ENCODE measurements at places on chromosomes 4 and X.

GRCh38 chrX:57516491-57516890 lies 75.3 kb upstream of the ZXDB start:
- no peak for DNase-seq

DNA sequence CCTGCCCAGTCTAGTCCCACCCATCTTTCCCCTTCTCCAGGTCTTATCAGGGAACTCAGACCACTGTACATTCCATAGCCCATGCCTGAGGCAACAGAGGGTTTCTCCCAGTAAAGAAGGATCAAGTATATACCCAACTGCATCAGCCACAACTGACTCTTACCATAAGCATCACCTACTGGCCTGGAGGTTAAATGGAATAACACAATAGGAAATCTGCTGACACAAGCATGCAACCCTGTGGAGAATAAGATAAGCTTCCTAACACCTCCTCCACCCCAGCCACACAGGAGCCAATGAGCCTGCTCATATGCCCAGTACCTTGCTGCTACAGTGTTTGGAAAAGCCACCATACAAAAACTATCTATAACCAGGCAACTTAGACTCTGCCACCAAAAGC lies 34.6 kb upstream of the PLK4 start:
- no peak for DNase-seq

DNA sequence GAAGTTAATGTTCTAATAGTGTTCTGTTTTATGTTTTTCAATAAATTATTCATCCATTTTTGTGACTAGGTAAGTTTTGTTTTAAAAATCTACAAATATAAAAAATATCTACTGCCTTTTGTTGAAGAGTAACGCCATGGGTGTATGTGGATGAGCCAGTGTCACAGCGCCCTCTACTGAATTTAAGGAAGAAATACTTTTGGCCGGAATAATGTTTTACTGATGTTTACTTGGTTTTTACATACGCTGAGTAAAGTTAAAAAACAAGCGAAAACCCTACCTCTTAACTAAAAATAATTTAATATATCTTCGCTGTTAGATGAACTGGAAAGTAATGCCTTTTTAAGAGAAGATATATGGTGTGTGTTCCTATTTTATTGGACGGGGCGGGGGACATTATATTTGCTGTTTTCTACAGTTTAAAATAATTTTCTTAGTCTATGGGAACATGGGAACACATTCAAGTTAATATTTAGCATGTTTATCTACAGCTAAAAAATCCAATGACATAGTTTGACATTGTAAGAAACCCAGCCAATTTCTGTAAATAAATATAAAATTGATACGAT lies 86.1 kb downstream of the CPE start:
- DNase-seq: no peak

DNA sequence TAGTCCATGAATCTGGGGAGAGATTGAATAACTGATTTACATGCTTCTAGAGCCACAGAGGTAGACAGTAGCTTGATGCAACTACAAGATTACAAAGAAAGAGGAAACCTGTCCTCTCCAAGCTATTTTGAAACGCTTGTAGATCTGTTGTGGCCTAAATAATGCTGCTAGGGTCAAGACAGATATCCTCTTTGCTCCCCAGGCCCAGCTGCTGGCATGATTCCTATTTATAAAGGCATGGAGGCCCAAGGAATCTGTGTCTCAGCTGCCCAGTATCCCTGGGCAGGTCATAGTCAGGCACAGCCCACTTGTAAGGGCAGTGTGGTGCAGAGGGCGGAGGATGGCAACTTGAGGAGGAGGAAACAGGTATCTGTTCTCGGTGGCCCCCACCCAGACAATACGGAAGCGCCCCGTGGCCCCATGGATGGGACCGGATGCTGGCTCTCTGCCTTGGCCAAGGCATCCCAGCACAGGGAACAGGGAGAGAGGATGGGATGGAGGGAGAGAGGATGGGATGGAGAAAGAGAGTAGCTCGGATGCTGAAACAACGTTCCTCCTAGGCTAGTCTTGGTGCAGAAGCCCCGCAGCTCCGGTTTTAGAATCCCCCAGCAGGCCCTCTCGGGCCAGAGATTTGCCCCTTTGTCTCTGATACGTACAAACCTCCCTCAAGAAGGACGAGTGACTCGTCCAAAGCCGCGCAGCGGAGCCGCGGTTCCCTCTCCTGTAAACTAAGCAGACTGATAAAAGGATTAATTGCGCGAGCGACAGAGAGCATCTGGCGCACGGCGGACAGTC lies 767 bp upstream of the SMIM20 start:
- peak; percentile 4 for DNase-seq

DNA sequence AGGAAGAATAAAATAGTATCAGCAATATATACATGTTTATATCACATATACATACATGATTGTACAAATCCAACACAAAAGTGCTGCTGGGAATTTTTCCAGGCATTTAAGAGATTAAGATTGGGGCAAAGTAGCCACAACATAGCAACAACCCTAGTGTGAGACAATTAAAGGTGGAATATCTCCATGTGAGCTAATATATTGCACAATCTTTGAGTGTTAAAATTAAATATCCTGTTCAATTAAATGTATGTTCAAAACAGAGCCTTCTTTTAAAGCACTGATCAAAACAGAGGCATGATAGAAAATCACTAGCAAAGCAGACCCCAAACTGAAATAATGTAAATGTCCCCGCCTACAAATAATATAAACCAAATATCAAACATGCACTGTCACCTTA lies 97.6 kb downstream of the GABRB1 start:
- no peak for DNase-seq

- DNase-seq: no peak
These were observed 71.5 kb downstream of the IRF2 start for GRCh38 chr4:184402740-184403383.

DNA sequence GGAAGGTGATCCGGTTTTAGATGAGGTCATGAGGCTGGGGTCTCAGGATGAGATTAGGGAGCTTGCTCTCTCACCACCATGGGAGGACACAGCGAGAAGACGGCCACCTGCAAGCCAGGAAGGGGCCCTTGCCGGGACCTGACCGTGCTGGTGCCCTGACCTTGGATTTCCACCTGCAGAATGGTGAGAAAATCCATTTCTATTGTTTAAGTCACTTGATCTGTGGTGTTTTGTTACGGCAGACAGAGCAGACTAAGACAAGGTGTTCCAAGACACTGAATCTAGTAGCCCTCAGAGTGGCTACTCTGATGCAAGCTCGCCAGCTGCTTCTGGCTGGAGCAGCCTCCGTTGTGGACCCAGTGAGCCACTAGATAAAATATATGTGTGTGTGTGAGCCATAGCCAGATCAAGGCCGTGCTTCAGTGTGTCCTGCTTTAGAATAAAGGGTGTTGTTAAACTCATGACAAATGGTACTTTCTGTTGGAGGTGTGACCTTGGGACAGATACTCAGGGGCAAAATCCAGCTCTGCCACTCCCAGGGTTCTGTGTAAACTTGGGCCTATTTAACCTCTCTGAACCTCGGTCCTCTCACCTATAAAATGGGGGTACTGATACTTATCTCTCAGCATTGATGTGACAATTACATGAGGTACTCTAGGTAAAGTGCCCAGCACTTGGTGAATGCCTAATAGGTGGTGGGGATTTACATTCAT lies 67.9 kb upstream of the STX18 start:
- no peak for DNase-seq

- no peak for DNase-seq
These were observed 3.3 kb upstream of the ERAS start for GRCh38 chrX:48823053-48823452.

- DNase-seq: no peak
These were observed 173.4 kb downstream of the RTL9 start for GRCh38 chrX:110531873-110532580.

DNA sequence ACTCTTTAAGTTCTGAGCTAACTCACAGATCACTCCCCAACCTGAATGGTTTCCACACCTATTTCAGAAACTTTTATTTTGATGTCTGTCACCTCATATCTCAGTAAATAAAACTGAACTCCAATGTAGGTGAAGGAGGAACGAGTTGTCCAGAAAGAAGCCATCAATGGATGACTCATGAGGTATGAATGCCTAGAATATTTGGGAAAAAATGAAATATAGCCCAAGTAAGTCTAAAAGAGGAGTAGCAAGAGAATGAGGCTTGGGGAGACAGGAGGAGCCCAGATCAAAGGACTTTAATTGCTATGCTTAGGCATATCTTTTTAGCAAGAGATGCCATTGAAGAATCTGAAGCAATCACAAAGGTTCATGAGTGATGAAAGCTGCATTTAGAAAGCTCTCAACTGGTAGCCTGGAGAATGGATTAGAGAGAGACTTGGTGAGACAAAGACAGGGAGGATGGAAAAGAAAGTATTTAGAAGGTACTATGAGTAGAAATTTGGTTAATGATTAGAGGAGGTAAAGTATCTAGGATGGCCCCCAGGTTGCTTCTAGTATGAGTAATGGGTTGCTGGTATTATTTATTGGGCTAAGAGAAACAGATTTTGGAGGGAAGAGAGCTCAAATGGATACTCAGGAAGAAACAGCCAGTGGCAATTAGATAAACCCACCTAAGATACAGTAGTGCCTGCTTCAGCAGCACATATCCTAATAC lies 39.4 kb downstream of the NOCT start:
- no peak for DNase-seq

DNA sequence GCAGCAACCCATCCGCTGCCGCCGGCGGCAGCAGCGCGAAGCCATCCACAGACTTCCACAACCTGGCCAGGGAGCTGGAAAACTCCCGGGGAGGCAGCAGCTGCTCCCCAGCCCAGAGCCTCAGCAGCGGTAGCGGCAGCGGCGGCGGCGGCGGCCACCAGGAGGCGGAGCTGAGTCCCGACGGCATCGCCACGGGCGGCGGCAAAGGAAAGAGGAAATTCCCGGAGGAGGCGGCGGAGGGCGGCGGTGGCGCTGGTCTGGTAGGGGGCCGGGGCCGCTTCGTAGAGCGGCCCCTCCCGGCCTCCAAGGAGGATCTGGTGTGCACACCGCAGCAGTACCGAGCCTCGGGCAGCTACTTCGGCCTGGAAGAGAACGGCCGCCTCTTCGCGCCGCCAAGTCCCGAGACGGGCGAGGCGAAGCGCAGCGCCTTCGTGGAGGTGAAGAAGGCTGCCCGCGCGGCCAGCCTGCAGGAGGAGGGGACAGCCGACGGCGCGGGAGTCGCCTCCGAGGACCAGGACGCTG lies 4.9 kb downstream of the PRDM8 start:
- DNase-seq: peak; percentile 69

All from stimulated activated CD4-positive, alpha-beta T cell treated with anti-CD3 and anti-CD28 coated beads, Interleukin-1b, Interleukin-23, amount 100 ng/mL, for 48 hours (primary cell).